Thoracic aorta endothelial cell (primary cell): ENCODE measurements at places on chromosomes 3 and 15. TPM values are rescaled to one million over a fixed set of nuclear protein-coding genes. Genes with fewer than 3 reads are reported as not detected.

Gene TMC3
- total RNA-seq, result not detected in 2 replicates

Gene GPR87
- total RNA-seq, result 0.29 TPM in 1 of 2 replicates, not detected in the other

Gene SERINC4
- not detected in 2 replicates for total RNA-seq

Gene MKRN2
- total RNA-seq, result 35.5 and 36.8 TPM in 2 replicates

Gene CHST14
- 17.4 and 19.3 TPM in 2 replicates for total RNA-seq

Gene GOLGA8K
- 0.66 and 1.5 TPM in 2 replicates for total RNA-seq

Gene NUDT16
- total RNA-seq, result 19.1 and 22.8 TPM in 2 replicates

Gene C3orf22
- total RNA-seq, result not detected in 2 replicates

Gene CD200R1
- total RNA-seq, result 0.07 TPM in 1 of 2 replicates, not detected in the other

Gene STRIT1
- total RNA-seq, result not detected in 2 replicates

Gene TGM5
- total RNA-seq, result not detected in 2 replicates

Gene NANOGP8
- 0.14 TPM in 1 of 2 replicates, not detected in the other for total RNA-seq

Gene TICRR
- 10.9 and 16.2 TPM in 2 replicates for total RNA-seq

Gene CSPG4
- 0.07 and 0.13 TPM in 2 replicates for total RNA-seq

Gene FAN1
- 17.7 and 18.1 TPM in 2 replicates for total RNA-seq

Gene ATP8B4
- total RNA-seq, result not detected in 2 replicates
